ENCODE measurements at places on chromosomes 16 and 17. TPM values are rescaled to one million over a fixed set of nuclear protein-coding genes. Genes with fewer than 3 reads are reported as not detected.
A peak's percentile ranks its signal among the peaks of the same experiment; 100 is the strongest.

DNA sequence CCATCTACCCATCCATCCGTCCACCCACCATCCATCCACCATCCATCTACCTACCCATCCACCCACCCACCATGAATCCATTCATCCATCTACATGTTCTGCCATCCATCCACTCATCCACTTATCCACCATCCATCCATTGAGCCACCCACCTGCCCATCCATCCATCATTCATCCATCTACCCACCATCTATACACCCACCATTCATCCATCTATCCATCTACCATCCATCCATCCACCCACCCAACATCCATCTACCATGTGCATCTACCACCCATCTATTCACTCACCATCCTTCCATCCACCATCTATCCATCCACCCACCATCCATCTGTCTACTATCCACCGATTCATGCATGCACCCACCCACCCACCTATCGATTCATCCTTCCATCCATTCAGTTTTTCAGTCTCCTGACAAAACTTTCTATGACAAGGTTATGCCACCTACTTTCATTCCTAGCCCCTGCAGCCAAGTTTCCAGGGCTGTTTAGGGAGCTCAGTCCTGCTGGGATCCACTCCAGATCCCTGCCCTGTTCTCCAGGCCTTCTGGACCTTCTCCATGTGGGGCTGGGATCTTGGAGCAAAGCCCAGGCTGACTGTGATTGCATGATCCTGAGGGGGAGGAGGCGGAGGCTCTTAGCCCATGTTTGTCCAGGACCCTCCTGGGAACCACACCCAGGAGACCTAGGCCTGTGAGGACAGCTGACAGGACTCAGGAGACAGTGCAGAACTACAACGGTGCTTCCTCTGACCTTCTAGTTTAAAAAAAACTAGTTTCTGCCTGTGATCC, 27.4 kb downstream of the BCO1 start:
- peak; percentile 13 for DNase-seq

DNA sequence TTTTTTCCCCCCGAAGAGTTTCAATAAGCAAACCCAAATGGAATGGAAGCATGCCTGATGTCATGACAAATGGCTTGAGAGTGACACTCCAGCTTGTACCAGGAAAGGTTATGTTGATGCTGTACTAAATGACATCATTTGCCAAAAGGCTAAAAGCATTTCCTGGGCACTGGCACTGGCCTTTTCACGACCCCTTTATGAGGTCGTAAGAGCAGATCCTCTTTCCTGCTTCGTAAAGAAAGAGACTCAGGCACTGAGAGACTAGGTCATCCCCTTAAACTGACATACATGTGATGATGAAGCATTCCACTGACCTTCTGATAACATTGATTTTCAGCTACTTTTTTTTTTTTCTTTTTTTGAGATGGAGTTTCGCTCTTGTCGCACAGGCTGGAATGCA, 30.5 kb downstream of the CEP295NL start:
- no peak for DNase-seq

DNA sequence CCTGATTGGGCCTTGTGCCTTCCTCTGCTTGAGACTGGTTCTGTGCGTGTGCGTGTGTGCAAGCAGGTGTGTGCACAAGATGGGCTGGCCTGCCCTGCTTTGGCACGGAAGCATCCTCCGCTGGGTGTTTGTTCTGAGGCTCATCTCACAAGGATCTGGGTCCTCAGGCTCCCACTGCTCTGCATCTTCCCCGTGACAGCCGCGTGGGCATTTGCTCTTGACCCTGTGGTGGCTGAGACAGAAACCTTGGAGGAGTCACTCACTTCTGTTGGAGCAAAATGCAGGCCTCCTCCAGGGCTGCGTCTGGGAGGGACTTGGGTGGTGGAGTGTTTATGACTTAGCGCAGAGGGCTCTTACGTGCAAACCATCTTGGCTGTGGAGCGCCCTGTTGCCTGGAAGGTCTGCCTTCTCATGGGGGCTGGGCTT, 119.2 kb downstream of the RPTOR start:
- peak; percentile 71 for DNase-seq

GRCh38 chr16:26885674-26886073, 181.1 kb upstream of the C16orf82 start:
- no peak for DNase-seq

- no peak for DNase-seq
Observed at GRCh38 chr16:83870830-83871229, 28.1 kb upstream of the MLYCD start.

DNA sequence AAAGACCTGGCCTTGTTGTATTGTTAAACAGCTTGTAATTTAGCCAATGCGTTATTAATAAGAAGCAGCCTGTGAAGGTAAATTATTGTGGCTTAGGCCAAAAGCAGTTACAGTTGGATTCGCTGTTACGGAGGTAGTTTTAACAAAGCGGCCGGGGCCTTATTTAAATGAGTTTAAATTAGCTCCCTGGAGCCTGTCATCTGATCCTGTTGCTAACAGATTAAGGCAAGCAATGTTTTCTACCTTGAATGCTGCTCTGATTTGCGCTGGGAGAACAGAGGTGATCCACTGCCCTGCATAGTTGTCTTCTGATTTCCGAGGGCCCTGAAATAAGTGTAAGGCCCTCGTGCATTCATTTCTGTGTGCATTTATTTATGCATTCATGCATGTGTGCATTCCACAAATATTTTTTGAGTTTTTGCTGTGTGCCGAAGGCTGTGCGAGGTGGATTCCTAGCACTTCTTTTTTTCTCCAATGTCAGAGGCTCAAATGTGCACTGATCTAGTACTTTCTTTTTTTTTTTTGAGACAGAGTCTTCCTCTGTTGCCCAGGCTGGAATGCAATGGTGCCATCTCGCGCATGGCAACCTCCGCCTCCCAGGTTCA, 10.9 kb downstream of the SEC14L5 start:
- no peak for DNase-seq

- DNase-seq = no peak
Observed at GRCh38 chr17:18978655-18979054, 25.9 kb downstream of the FAM83G start.

DNA sequence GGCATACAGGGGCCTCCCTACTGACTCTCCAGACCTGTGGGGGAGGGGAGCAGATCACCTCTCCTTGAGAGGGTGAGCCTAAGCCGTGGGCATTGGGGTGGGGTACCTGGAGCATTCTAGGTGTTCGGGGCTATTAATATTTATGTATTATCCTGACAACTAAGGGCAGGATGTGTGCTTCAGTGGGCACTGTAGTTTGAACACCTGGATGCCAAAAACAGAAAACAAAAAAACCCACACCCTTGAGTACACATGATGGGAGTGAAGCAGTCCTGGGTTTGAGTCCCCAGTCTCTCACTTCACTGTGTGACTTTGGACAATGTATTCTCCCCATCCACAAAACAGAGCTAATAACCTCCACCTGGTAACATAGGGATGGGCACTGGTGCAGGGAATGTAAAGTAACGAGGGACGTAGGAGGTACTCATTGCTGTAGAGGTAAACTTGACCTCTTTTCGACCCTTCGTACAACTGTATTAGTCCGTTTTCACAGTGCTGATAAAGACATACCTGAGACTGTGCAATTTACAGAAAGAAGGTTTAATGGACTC, 257.8 kb downstream of the CPPED1 start:
- DNase-seq = no peak

DNA sequence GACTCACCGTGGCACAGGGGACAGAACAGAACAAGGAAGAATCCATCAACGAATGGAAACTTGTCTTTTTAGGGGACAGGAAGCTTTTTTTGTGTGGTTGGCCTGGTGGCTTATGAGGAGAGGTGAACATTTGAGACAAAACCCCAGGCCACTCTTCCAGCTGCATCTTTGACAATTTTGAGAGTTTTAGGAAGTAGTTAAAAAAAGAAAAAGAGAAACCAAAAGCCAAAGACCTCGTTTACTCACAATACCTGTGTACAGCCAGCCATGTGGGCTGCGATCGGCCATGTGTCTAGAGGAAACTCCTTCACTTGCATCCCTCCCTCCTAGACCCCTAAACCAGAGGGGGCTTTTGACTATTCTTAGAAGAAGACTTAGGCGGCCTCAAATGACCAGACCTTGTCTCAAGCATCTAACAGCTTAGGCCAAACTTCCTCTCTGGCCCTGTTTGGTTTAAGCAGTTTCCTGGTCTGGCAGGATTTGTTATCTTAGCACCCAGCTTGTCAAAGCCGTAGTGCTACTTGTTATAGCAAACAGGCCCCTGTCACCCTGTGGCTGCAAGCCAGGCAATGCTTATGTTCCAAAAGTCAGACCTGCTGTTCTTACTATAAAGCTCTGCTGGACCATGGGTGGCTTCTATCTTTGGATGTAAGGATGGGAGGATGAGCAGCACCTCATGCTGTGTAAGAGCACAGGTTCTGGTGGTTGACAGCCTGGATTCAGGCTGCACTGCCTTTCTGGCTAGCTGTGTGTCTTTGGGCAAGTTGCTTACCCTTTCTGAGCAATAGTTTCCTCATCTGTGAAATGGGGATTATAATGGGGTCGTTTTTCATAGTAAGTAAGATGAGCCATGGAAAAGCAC, 17.7 kb downstream of the KSR1 start:
- DNase-seq = no peak

- DNase-seq = no peak
Observed at GRCh38 chr17:63382826-63383225, 63.3 kb downstream of the CYB561 start.

- no peak for DNase-seq
Observed at GRCh38 chr16:82149536-82149935, 20.5 kb downstream of the MPHOSPH6 start.

DNA sequence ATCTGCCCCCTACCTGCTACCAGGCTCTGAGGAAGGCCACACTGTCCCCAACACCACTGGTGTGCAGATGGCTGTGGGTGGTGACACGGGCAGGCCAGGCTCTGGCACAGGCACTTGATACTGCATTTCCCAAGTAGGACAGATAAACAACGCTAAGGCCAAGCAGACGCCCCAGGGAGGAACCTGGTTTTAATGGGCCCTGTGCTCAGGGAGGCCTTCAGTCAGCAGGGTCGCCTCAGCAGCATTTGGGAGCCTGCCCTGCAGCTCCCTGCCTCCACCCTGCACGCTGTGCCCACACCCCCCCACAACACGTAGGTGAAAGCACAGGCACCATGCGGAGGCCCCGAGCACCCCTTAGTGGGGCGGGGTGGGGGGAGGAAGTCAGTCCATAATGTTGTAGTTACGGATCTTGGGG, 3.3 kb upstream of the FASN start:
- DNase-seq = peak; percentile 84

GRCh38 chr17:79721993-79722671, 8.6 kb upstream of the ENPP7 start:
- DNase-seq = no peak

- DNase-seq = no peak
Observed at GRCh38 chr17:58617563-58617962, 74.3 kb downstream of the TEX14 start.

DNA sequence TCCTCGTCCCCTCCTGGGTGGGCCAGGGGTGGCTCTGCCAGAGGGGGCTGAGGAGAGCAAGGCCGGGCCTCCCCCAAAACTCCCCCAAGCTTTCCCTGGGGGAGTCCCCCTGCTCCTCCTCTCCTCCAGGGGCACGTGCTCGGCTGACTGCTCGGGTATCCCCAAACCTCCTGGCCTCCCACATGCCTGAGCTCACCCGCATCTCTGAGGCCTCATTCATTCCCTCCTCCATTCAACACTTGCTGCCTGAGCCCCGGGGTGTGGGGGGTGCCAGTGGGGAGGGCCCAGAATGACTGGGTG, 83.1 kb downstream of the RTN4RL1 start:
- DNase-seq = no peak

DNA sequence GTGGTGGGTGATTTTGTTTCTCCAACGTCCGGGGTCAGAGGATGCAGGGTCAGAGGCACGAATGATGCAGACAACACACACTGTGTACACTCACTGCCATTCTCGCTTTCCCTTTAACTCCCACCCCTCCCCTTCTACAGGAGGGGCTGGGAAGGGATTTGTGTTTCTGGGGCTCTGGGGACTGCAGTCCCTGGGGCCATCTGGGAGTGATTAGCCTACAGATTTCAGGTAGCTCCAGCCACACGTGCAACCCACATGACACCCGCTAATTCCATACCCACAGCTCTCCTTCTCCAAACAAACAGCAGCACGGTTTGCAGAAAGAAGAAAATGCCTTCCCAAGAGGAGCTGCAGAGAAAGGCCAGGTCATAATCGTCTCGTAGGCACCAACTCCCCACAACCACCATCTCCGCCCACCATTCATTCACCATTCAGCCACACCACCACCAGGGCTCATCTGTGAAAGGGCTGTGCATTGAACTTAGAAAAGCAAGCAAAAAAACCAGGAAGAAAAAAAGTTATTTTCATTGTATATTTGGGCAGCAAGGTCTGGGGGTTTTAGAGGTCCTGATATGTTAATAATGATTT, 9.4 kb upstream of the SOX9 start:
- no peak for DNase-seq

GRCh38 chr17:27743281-27743885, 56.9 kb downstream of the NOS2 start:
- DNase-seq = no peak

DNA sequence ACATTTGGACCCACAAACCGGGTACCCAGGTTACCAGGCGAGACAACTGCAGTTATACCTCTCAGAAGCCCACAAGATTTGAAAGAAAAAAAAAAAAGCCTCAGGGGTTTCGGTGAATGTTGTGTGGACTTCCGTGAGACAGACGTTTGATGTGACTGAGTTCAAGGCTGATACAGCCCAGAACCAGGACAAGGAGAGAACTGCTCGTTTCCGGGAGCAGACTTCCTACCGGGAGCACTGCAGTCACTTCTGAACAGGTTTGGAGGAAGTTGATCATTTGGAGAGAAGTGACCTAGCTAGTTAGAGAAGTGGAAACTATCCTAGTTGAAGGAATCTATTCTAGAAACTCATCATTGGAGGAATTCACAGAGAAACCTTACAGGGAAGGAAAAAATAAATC, 847 bp downstream of the CKLF start:
- no peak for DNase-seq

DNA sequence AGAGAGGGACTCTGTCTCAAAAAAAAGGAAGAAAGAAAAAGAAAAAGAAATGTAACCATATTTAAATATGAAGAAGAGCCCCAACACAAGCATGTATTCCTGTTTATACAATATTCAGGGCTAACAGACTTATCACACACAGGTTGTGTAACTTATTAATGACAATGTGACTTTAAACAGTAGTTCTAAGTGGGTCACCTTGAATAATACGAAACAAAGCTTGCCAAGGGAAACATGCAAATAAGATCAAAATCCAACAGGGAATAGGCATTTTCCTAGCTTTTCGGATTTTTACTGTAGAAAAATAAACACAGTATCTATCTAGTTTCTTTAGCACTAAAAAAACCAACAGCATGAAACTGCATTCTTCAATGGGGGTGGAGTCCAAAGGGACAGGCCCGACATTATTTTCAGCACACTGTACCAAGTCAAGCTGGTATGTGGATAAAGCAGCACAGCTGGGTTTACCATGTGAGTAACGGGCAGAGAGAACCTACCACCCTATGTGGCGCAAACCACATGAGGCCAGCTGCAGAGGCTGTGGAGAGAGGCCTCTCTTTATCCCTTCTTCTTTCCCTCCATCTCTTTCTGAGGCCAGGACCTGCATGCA, 45.3 kb downstream of the TOM1L2 start:
- no peak for DNase-seq

GRCh38 chr17:6580625-6581024, 24.3 kb upstream of the PITPNM3 start:
- DNase-seq = no peak

- no peak for DNase-seq
Observed at GRCh38 chr17:9517396-9517795, 58.2 kb downstream of the STX8 start.

The C16orf96 gene
- not detected for total RNA-seq

The MT1G gene
- not detected for total RNA-seq

The RASD1 gene
- total RNA-seq = not detected

The RNF112 gene
- total RNA-seq = not detected

The DRG2 gene
- total RNA-seq = 33.2 TPM

The CCDC40 gene
- 13.7 TPM for total RNA-seq

The RAI1 gene
- 13.8 TPM for total RNA-seq

The HSPB9 gene
- not detected for total RNA-seq

Data from G401 (cell line).